ENCODE measurements at places on chromosomes 16 and 17.
A peak's percentile ranks its signal among the peaks of the same experiment; 100 is the strongest.

DNA sequence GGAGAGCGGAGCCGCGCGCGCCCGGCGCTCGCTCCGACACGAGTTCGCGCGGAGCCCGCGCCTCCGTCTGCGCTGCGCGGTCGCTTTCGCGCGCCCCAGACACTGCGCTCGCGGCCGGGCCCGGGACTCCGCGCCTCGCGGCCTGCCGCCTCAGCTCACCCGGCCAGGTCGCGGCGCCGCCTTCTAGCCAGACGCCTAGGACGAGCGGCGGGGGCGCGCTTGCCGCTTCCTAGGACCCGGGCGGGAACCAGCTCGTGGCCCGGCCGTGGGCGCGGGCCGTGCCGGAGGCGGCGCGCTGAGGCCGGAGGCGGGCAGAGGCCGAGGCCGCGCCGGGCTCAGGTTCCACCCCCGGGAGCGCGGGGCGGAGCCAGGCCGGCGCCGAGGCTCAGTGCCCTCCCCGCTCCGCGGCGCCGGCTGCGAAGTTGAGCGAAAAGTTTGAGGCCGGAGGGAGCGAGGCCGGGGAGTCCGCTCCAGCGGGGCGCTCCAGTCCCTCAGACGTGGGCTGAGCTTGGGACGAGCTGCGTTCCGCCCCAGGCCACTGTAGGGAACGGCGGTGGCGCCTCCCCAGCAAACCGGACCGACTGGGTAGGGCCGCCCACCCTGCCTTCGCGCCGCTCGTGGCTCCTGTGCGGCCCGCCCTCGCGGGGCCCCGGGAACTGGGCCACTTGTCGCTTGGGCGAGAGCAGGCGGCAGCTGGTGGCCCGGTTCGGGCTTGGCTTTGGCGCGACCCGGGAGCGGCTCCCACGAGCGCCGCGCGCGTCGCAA is at the start of gene SPHK1:
Gene SPHK1, plus strand, starts transcription at position 388 of the 765 bp plus-strand sequence. CDS start 1,036 bp downstream, outside the sequence.
- peak; percentile 57 for DNase-seq

GRCh38 chr16:10502776-10503175 is 77.6 kb downstream of the EMP2 start:
- no peak for DNase-seq

DNA sequence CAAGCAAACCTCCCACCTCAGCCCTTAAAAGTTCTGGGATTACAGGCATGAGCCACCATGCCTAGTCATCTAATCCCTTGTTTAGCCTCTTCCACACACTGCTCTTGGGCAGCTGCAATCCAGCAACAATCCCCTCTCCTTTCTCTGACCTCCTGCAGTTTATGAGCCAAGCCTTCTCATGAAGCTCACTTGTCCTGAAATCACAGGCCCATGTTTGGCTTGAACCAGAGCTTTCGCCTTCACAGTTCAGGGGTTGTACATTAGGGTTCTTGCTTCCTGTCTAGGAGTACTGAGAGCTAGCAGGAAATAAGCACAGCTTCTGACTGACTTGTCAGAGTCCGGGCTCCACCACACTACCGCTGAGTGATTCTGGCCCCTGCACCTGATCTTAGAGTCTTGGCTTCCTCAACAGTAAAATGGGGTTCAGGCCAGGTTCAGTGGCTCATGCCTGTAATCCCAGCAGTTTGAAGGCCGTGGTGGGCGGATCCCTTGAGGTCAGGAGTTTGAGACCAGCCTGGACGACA is 16.3 kb downstream of the ERAL1 start:
- peak; percentile 67 for DNase-seq

DNA sequence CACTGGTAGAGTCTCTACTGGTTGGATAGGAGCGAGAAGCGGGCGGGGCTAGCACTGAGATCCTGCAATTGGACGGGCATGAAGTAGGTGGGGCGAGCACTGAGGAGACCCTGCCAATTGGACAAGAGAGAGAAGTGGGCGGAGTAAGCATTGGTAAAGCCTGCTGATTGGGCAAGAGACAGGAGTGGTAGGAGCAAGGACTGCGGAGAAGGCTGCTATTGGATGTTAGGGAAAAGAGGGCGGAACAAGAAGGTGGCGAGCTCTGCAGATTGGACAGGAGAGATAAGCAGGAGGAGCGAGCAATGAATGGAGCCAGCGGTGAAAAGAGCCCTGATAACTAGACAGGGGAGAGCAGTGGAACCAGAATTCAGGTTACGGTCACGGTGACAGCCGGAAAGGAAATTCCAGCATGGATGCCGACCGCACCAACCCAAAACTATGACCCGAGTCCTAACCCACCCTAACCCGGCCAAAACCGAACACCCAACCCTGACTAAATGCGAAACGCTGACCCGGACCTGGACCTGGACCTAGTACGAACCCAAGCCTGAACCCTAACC is 4.8 kb downstream of the SCGB1C2 start:
- no peak for DNase-seq

DNA sequence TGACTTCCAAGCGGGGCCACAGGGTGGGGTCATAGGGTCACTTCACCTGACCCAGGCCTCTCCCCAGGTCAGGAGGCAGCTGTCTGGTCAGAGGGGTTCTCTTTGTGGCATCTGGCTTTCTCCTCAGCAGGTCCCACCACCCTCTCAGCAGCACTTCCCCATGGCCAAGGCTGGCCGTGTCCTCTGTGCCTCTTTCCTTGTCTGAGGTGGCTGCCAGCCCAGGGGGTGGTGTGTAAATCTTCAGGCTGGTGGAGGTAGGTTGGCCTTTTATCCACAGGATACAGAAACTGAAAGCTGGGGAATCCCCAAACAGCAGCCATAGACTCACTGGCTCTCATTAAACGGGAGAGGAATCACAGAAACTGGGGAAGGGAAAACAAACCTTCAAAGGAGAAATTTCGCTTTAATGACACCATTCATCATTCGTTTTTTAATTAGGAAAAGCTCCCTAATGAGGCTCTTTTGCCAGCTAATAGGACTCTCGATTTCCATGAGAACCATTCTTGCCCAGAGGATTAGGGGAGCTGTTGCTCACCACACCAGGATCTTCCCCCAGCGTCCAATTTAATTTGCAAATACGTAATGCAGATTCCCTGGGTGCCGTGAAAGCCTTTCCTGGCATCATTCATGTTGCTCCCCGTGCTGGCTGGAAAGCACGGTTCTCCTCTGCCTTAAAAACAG is 18.0 kb downstream of the C17orf75 start:
- no peak for DNase-seq

DNA sequence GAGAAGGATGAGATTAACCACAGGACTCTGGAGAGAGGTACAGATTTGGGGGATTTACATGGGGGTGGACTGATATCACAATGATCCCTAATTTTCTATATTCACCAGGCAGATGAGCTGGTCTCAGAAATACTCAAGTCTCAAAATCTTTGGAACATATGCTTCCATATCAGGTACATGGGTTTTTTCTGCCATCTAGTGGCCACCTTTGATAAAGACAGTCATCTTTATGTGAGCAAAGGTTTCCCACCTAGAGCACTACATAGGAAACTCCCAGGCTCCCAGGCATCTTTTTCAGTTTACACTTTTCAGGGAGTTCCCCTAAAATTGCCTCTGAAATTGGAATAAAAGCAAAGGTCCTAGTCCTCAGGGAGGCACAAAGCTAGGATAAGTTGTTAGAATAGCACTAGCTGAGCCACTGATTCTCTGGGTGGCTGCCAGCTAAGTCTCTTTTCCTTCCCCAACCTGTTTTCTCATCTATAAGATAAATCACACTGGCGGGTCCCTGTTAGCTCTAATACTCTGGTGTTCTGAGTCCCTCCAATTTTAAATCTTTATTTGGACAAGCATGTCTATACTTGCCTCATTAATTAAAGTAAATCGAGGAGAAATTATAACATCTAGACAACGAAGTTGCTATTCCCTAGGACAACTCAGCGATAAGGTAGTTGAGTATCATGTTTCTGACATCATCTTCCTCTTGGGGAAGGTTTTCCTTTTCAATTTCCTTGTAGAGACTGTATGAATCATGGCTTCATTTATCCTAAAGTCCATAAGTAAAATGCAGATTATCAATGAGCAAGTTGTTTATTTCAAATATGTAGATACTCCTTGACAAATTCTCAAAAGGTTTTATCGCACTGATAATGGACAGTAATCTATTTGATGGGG is 19.0 kb upstream of the MON1B start:
- peak; percentile 12 for DNase-seq

DNA sequence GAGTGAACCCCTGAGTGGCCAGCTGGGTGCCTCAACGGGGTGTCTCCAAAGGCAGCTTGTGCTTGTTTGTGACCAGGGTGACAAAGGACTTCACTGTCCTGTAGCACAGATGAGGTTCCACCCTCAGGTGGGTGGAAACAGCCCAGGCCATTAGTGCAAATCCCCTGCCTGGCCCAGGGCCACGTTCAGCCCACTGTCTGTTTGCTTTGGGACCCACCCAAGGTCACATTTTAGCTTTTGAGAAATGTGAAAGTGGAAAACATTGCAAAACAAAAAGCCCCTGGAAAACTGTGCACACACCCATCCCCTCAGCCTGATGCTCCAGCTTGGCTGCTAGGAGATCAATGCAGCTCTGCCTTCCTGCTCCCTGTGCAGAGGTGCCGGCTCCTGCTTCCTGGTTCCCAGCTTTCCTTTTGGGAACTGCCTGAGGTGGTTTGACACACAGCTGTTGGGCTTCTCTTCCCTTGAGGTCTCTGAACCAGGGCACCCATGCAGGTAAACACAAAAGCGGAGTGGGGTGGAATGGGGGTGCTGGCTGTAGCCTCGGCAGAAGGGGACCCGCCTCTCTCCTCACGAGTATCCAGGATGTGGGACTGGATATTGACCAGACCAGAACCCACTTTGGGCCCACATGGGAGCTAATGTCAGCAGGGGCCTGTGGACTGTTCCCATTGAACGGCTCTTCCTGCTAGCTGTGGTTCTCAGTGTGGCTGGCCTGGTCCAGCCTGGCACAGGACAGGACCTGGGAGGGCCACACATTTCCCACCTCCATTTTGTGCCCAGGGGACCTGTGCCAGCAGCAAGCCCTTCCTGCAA is 7.9 kb upstream of the SPHK1 start:
- DNase-seq: no peak

- DNase-seq: no peak
These were observed 55.9 kb downstream of the TMEM100 start for GRCh38 chr17:55666806-55667205.

GRCh38 chr16:73846356-73846755 is 450.3 kb upstream of the PSMD7 start:
- DNase-seq: no peak

DNA sequence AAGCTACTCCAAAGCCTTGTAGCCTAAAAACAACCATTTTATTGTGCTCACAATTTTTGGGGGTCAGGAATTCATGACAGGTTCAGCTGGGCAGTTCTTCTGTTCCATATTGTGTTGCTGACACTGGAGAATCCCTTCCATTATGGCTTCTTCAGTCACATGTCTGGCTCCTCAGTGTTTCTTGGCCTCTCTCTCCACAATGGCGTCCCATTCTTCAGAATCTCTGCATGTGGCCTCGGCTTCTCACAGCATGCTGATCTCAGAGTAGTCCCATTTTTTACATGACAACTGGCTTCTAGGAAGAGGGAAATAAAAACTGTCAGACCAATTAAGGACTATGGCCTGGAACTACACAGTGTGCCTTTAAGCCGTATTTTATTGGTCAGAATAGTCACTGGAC is 49.7 kb downstream of the NF1 start:
- DNase-seq: no peak

- no peak for DNase-seq
These were observed 22.2 kb downstream of the SERPINF1 start for GRCh38 chr17:1783834-1784611.

GRCh38 chr17:68446626-68447041 is 10.7 kb downstream of the WIPI1 start:
- no peak for DNase-seq

All from CD8-positive, alpha-beta T cell (primary cell).